ENCODE measurements at places on chromosomes 2 and 18. TPM values are rescaled to one million over a fixed set of nuclear protein-coding genes. Genes with fewer than 3 reads are reported as not detected.

DNA sequence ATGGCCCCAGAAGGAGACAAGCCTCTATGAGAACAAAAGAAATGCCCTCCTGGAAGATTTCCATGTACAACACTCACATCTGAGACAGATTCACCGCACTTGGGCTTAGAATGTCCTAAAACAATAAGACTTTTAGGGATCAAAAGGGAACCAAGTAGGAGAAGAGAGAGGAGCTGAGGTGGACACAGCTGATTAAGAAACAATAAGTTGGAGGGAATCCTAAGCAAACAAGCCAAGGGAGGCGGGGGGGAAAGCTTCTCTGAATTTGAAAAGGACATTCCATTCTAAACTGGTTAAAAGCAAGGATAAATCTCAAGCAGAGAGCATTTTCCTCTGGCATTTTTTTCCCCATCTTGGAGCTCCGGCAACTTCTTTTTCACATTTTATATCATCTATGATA, 9.9 kb downstream of the ACVR1 start:
- H3K4me1 ChIP-seq: no peaks in the 10 kb centered on the region
- no peak overlapping the region for H3K27ac ChIP-seq
- DNase-seq: no peak
- H3K4me3 ChIP-seq: no peak overlapping the region
- no peaks in the 10 kb centered on the region for H3K27me3 ChIP-seq

DNA sequence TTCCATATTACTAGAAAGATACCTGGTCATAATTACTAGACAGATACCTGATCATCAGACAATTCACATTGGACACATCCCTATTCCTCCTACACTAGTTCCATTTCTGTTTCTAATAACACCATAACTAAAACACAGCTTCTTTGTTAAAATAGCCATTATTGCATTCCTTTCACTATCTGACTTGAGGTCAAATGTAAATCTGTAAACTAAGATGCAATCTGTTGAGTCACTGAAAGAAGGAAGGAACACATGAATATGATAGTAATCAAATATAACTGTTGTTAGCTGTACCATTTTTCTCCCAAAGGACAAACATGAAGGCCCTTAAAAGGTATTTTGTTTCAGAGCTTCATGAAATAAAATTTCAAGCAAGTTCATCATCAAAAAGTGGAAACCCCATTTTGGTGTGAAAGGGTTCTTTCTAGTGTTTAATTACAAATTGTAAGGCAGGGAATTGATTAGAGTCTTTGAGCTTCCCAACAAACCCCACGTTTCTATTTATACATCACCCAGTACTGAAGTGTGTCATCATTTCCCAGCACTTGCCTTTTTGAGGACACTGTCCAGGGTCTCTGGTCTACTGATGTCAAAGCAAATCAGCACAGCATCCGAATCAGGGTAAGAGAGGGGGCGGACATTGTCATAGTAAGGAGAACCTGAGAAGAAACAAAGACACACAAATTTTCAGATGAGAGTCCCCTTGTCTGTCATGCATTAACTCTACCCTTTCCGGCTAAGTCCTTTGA, 13.0 kb downstream of the RND3 start:
- no peak for DNase-seq
- peaks cover 88% of the 10 kb centered on the region for H3K4me1 ChIP-seq
- H3K27ac ChIP-seq: peak overlapping the region; percentile 55
- H3K27me3 ChIP-seq: no peaks in the 10 kb centered on the region
- peaks cover 75% of the 10 kb centered on the region for H3K36me3 ChIP-seq

DNA sequence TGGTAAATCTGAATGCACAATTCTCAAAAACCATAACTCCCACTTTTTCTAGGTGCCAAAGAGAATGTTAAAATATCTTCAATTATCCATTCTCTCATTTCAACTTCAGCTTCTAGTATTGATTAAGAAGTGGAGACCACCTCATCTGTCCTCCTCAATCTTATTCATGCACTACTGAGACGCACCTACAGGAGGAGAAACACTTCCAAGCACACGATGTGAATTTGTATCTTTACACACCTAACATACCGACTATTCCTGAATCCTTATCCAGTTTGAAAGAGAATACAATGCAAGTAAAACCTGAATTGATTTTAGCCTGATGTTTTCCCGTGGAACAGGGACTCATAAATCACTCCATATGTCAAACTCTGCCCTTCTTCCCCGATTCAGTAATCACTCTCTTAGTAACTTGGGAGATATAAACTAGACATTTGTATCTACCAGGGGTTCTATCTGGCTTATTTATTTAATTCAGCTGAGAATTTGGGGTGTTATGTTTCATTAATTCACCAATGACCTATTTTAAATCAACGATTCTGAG, 101.0 kb downstream of the MREG start:
- H3K27ac ChIP-seq: no peak overlapping the region
- no peak for DNase-seq
- H3K36me3 ChIP-seq: no peaks in the 10 kb centered on the region
- no peaks in the 10 kb centered on the region for H3K27me3 ChIP-seq
- H3K4me3 ChIP-seq: no peak overlapping the region

- peaks cover 19% of the 10 kb centered on the region for H3K36me3 ChIP-seq
- peak overlapping the region; percentile 92 for H3K27ac ChIP-seq
- no peak for DNase-seq
- peak overlapping the region; percentile 72 for H3K4me3 ChIP-seq
Observed at GRCh38 chr2:43223521-43224001, 2.8 kb downstream of the ZFP36L2 start.

Gene CIDEA
- not detected for total RNA-seq

DNA sequence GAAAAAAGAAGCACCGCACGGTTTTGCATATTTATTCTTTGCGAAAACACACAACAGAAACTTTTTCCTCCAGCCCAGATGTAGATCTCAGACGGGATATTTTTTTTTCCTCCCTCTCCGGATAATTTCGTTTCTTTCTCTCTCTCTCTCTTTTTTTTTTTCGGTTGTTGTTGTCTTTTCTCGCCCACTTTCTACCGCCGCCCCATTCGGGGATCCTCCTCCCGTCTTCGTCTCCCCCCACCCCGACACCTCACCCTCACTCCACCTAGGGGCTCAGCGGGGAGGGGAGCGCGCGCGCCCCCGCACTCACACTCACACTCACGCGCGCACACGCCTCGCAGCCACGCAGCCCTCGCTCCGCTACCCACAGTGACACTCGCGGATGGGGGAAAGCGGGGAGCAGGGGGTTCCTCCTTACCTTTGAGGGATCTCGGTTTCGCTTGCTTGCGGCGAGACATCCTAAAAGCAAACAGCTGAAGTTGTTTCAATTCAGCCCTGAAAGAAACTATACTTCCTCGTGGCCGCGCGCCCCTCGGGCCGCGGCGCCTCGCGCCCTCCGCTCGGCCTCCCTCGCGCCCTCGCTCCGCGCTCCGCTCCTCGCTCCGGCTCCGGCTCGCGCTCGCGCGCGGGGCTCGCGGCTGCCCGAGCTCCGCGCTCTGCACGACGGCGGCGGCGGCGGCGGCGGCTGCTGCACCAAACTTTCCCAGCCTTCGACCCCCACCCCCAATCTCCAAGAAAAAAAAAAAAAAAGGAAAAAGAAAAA, 1.3 kb downstream of the ZNF521 start:
- H3K36me3 ChIP-seq: no peaks in the 10 kb centered on the region
- DNase-seq: no peak
- H3K27me3 ChIP-seq: no peaks in the 10 kb centered on the region
- H3K27ac ChIP-seq: no peak overlapping the region

Measured in PC-9 (cell line).